ENCODE measurements at places on chromosomes 7 and 10.

DNA sequence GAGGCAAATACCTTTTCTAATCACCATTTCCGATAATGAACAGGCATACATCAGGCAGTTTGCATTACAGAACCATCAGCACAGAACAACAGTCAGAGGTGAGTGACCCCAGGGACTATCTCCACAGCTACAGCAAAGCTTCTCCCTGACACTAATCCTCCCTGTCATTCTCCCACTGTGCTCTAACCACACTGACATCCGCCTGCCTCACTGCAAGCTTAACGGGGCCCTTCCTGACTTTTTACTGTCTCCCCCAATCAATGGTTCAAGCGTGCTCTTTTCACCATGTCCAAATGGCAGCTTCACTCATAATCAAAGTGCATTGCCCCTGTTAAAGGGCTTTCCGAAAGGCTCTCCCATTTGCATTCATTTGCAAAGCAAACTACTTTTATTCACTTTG lies 196.3 kb downstream of the DNAJC1 start:
- DNase-seq, result peak; percentile 3

DNA sequence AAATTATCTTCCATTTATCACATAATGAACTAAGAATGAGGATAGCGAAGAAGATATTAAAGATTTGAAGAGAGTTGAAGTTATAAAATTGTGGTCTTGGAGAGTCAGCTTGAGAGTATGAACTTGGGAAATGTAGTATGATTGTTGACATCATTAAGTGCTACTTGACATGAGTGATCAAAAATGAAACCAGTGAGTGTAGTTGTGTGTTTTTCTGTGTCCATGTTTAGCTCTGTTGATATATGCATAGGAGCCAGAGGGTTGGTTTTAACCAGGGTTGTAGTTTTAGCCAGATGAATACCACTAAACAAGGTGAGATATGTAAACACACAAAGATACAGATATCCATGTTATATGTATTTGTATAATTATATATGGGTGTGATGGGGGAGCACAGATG lies 6.2 kb downstream of the TMEM106B start:
- no peak for DNase-seq

DNA sequence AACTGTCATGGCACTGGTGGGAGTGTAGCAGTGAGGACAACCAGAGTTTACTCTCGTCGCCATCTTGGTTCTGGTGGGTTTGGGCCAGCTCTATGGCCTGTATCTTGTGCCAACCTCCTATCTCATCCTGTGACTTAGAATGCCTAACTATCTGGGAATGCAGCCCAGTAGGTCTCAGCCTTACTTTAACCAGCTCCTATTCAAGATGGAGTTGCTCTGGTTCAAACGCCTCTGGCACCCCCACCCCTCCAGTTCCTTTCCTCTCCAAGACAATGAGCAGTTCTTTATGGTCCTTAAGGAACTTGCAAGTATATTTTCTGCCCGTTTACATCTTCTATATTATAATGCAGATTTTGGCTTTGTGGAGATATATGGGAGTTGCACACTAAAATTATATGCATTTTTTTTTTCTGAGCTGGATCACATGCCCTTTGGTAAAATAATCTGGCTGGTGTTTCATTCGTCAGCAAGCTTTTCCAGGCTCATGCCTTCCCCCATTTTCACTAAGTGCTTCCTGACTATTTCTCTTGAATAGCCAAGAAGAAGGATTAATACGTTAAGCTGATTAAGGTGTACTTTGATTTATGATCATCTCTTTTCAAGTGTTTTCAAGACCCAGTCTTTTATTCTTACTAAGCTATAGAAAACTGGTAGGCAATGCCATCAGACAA lies 11.2 kb upstream of the WIPF3 start:
- DNase-seq, result no peak

DNA sequence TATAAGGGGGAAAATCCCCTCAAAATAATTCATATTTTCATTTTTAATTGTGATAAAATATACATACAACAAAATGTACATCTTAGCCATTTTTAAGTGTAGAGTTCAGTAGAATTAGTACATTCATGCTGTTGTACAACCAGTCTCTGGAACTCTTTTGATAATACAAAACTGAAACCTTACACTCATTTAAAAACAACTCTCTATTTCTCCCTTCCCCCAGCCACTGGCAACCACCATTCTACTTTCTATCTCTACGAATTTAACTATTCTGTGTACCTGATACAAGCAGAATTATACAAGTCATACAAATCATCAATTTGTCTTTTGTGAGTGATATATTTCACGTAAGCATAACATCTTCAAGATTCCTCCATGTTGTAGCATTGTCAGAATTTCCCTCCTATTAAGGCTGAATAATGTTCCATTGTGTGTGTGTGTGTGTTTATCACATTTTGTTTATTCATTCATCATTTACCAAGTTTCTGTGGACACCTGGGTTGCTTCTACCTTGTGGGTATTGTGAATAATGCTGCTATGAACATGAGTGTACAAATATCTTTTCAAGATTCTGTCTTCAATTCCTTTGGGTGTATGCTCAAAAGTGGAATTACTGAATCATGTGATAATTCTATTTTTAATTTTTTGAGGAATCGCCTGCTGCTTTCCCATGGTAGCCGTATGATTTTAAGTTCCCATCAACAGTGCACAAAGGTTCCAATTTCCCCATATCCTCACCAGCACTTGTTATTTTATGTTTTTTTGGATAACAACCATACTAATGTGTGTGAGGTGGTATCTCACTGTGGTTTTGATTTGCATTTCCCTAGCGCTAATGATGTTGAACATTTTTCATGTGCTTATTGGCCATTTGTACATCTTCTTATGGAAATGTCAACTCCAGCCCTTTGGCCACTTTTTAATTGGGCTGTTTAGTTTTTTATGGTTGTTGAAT lies 4.7 kb upstream of the EBLN1 start:
- DNase-seq, result no peak
